ENCODE measurements at places on chromosomes 5 and 9.

DNA sequence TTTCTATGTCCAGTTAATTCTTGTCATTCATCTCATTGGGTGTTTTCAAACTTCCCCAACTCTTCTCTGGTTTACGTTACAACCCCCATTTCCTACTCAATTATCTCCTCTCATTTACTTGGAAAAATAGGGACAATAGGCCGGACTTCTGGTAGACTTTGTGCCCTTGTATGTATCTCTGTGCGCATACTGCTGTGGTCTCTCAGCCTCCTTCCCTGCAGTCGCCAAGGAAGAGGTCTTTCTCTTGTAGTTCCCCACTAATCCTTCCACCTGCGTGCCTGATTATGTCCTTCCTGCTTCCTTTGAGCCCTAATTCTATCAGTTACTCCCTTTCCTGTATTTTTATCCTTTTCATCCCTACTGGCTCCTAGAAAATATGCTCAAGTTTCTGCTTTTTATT, 176.3 kb downstream of the GDNF start:
- DNase-seq = no peak

- no peak for DNase-seq
Observed at GRCh38 chr5:179865491-179866240, 7.0 kb upstream of the MRNIP start.

- no peak for DNase-seq
Observed at GRCh38 chr9:70081120-70081495, 37.5 kb downstream of the MAMDC2 start.

DNA sequence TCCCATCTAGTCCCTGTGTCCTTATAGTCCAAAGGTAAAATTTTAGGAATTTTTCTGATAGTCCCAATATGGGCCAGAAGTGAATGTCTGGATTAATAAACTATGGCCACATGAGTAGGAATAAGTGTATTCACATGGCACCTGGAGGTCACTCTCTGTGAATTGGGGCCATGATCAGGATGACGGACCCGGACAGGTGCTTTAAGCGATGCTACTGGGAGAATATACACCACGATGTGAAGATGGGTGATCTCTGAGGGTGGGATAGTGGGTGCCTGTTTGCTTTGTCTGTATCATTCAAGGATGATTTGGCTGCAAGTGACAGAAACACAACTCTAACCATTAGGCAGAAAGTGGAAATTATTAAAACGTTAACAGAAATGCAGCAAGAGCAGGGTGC, 101.2 kb downstream of the UGCG start:
- no peak for DNase-seq

DNA sequence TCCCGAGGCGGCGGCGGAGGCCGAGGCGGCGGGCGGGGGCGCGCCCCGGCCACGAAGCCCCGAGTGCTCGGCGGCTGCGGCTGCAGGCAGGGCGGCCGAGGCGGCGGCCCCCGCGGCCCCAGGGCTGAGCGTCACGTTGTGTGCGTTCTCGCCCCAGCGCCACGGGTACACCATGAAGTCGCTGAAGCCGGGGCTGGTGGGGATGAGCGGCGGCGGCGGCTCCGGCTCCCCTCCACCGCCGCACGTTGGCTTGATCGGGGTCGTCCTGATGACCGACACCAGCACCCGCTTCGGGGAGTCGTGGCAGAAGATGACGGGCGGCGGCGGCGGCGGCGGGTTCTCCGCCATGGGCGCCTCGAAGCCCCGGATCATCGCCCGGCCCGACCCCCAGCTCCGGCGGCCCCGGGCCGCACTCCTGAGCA, 498 bp downstream of the ZNF367 start:
- no peak for DNase-seq

GRCh38 chr5:151598984-151599383, 7.9 kb upstream of the FAT2 start:
- no peak for DNase-seq

DNA sequence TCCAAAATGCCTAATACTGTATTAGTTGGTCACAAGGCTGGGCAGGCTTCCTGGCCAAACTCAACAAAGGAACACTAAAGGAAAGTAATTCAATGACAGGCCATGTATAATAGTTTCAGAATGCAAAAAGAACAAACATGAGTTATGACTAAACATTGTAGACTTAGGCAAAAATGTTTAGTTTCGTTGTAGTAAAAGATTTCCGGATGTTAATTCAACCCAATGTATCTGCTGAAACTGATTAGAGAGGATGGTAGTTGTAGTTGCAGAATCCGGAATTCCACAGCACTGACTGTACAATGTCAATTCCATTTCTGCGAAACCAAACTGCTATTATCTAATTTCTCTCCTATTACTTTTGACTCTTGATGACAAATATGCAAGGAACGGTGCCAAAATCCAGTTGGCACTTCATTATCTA, 117.9 kb upstream of the FST start:
- DNase-seq = no peak

GRCh38 chr9:9112001-9112720, 1312.6 kb upstream of the DMAC1 start:
- DNase-seq = no peak

GRCh38 chr5:33793836-33794549, 97.8 kb downstream of the ADAMTS12 start:
- no peak for DNase-seq

DNA sequence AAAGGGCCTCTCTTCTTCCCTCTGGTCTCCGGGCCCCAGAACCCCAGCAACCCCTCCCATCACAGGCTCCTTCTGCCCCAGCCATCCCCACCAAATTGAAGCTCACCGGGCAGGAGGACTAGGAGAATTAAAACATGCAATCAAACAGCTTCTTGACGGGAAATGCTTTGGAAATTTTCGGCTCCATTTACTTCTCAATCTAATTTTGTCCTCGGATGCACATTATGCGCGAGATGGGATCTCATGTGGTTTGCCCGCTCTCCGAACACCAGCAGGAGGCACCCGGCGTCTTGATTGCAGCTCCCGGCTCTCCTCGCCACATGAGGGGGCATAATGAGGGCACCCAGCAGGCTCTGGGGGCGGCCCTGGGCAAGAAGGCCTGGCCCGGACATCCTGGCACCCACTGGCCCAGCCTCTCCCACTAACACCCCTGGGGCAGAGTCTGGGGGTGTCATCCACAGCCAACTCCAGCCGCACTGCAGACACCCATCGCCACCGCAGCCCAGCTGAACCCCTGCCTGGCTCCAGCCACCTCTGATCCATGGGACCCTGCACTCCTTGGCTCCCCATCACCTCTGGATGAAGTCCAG, 135.5 kb downstream of the PAX5 start:
- DNase-seq = no peak

- no peak for DNase-seq
Observed at GRCh38 chr5:71456362-71456743, 902 bp downstream of the BDP1 start.

GRCh38 chr9:108565651-108566378, 290.0 kb downstream of the ACTL7B start:
- no peak for DNase-seq

DNA sequence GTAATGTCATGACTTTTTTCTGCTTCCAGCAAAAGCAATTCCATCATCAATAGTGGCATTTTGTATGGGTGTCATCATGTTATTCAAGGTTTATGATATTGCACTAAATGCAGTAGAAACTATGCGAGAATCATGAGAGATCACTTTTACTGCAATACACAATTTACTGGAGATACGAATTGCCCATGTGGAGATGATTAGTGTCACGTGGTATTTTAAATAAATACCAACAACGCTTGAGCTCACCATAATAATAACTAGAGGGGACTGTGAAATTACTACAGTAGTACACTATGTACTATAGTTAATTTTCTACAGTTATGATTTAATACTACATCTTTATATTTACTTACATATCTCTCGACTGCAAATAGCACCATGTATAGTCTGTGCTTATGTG, 49.7 kb downstream of the FAM174A start:
- no peak for DNase-seq

GRCh38 chr9:17837965-17838364, 259.1 kb downstream of the SH3GL2 start:
- no peak for DNase-seq

Measured in naive thymus-derived CD4-positive, alpha-beta T cell (primary cell).